ENCODE measurements at places on chromosomes 6 and 20.

DNA sequence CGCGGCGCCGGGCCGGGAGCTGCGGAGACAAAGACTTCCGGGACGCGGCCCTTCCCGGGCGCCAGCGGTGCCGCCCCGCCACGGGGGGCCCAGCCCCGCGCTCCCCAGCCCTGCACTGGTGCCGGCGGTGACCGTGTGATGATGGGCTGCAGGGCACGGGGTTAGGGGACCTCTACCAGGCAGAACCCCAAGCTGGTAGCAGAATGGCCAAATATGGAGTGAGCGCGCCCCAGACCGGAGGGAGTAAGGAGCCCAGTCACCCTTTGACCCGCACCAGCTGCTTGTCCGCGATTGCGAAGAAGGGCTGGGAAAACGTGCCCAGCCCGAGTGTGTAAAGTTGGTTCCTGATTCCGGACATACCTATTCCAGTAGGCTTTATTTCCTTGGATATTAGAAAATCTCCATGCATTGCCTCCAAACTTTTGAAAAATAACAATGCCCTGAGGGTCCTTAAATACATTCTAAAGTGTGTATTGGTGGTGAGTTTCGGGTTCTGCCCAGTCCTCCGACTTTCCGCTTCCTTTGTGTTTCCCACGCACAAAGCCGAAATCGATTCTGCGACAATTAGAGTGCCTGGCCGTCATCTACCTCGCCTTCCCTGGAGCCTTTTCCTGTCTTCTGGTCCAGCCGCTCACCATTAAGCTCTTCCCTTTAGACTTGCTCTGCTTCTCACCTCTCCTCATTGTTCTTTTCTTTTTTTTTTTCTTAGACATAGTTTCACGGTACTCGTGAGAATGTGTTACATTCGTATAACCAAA is 1.1 kb downstream of the ABRACL start:
- DNase-seq, result peak; percentile 71

DNA sequence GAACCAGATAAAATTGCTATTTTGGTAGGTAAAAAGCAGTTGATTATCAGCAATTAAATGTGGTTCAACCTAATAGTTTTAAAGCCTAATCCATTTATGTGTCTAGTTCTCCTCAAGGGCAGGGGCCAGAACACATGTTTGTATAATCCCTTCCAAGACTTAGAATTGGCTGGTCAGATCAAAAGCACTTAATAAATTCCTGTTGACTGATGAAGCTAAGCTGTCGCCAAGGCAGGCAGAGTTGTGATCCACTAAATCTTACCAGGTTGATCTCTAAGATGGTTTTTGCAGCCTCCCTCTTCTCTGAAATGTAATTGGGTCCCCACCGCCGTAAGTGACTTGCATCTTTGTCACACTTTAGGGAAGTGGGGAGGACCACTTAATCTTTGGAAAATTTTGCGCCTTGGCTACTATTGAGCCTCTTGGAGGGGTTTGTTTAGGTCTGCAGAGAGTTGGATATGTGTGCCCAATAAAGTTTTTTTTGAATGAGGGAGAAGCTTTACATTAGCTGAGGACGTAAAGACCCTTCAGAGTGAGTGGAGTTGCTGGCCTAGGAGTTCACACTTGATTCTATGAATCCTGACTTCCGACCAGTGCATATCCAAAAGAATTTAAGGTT is 65.9 kb downstream of the PHF20 start:
- DNase-seq, result no peak

GRCh38 chr6:93423542-93423941 is 4.2 kb upstream of the EPHA7 start:
- no peak for DNase-seq

DNA sequence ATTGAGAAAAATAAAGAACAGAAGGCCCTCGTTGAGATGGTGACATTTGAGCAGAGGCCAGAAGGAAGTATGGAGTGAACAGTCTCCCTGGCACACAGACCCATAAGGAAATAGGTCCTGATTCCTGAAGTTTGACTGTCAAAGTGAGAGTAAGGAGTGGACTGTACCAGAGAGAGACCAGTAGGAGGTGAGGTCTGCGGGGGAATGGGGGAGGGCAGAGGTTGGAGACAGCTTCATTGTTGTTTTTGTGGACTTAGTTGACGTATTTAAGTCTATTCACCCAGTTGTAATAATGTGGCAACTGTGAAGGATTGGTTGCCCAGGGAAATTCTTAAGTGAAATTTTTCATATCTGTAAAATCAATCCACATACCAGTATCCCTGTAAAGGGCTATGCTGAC is 110.7 kb downstream of the TFAP2B start:
- DNase-seq, result no peak

- no peak for DNase-seq
These were observed 21.4 kb upstream of the CARMIL1 start for GRCh38 chr6:25257686-25258348.

- no peak for DNase-seq
These were observed 14.8 kb upstream of the NAA20 start for GRCh38 chr20:20002101-20002998.

DNA sequence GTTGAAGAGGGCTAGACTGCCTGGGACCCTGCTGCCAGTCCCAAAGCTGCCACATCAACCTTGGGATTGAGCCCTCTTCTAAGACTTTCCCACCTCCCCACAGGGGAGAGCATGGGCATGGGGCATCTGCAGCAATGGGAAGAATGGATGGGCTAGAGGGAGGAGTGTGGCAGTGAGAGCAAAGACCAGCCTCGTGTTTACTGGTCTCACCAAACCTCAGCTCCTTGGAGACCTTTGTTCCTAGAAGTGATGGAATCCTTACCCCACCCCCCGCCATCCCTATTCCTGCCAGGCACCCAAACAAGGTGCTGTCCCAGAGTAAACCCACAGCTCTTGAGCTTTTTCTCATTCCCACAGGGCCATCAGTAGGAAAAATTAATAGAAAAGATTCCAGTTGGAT is 20.0 kb upstream of the ARMC12 start:
- no peak for DNase-seq

DNA sequence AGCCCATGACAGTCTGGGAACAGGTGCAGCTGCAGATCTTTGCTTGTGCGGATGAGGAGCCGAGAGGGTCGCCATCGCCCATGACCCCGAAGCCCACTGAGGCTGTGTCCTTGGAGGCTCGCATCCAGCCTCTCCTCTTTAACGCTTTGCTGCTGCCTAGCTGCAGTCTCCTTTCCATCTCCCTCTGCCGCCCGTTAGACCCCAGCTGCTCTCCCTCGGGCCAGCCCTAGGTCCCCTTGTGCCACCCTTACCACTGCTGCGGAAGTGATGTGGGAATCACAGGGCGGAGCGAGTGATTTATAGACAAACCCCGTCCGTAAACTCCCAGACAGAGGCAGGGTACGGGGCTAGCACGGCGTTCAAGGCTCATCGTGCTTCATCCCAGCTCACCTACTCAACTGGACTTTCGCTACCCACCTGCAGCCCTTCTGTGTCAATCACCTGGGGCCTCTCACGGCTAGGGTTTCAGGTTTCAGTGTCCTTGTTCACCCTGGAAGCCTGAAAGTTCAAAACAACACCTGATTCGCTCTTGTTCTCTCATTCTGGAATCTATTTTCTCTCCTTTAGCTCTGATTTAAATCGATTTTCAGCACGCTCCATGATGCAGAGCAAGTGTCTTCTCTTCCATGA is 76.1 kb downstream of the PAX1 start:
- DNase-seq, result no peak

- DNase-seq, result peak; percentile 34
These were observed 36.2 kb upstream of the DSP start for GRCh38 chr6:7505189-7505699.

DNA sequence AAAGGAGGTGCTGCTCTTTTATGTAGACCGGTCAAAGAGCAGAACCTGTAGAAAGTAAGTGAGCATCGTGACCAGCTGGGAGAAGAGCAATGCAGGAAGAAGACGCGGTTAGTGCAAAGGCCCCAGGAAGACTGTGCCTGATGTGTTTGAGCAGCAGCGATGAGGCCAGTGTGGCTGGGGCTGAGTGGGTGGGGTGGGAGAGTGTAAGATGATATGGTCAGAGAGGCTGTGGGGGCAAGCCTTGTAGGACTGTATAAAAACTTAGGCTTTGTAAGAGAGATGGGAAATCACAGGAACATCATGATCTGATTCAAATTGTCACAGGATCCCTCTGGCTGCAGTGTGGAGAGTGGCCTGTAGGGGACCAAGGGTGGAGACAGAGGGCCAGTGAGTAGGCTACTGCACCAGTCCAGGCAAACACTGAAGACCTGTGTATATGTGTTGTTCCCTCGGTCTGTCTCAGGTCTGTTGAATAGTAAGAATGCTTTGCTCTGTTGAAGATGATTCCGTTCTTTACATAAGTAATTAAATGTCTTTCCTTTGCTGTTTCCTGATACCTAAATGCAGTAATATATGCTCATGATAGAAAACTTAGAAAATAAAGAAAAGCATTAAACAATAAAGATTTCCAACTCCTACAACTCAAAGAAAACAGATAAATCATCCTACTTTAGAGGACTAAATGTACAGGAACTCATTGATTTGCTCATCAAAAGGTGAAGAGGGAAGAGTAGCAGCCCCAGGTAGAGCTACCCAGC is 23.6 kb upstream of the WFDC2 start:
- DNase-seq, result peak; percentile 23

DNA sequence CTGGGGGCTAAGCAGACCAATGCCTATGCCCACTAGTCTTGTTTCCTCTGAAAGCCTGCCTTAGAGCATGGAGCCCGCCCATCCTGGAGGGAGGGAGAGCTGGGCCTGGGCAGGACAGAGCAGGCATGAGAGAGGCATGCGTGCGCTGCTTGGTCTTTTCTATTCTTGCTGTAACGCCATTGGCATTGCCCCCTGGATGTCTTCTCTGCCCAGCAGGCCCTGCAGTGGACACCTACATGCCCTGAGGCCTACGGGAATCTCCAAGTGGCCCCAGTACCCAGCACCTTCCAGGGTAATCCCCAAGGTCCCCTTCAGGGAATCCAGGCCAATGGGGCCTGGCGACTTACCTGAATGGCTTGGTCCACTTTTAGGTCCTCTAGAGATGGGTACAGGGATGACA is 8.9 kb downstream of the SDCBP2 start:
- DNase-seq, result no peak

DNA sequence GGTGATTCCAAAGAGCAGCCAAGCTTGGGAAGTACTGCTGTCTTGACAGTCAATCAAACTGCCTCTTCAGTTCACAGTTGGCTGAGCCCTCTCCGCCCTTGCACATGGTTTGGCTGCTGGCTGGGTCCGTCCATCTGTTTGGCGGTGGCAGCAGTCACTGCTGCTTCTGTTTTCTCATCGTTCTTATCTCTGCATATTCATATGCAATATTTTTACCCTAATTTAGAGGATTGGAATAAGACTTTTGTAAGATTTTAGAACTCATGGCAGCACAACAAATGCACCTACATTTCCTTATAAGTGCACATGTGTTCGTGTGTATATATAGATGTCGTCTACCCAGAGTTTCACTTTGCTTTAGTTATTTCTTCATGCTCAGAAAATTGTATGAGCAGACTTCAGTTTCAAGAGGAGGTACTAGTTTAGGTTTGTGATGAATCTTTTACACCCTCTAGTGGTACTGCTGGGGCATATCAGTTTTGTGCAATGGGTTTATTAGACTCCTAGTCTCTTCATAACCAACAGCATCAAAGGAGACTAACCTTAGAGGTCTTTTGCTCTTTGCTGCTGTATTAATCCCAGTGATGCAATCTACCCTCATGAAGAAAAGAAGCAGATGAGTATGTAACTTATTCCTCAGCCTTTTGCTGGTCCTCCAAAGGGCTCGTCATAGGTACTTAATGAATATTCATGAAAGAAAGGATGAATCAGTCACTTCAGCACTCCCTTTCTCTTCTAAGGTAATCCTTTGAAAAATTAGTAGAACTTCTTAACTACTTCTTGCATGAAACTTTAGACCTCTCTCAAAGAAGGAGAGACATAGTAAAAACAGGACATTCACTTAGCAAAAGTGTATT is 44.3 kb downstream of the KHDC1L start:
- DNase-seq, result peak; percentile 23

- no peak for DNase-seq
These were observed 33.6 kb upstream of the BTN3A2 start for GRCh38 chr6:26331218-26332073.

GRCh38 chr20:54477191-54477955 is 2.0 kb downstream of the DOK5 start:
- no peak for DNase-seq

DNA sequence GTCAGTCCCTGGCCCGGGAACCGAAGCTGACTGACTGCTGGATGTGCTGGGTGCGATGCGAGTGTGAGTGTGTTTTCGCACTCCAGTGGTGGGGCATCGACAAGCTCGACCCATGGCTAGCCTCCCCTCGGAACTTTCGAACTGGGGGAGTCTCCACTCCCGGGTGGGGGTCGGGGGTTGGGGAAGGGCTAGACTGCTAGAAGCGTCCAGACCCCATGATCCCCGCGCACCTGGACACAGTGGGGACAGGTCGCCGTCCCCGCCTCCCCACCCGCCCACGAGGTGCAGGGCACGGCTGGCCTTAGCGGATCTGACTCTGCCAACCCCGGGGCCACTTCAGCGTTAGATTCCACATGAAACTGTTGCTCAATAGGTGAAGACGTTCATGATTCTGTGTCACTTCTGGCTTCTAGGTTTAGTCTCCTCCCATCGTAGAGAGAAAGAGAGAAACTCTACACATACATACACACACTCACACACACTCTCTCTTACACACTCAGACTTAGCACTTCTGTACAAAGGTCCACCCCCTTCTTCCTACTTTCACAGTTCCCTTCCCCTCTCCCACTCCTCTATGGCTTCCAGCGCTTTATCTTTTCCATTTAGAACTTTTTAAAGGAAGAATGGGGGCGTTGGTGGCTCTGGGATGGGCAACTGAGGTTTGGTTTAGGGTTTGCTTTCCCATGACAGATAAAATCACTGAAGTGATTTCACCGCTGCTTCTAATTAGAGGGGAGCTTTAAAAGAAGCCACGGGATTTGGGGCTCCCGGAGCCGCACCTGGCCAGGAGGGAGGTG is 5.1 kb upstream of the TFAP2A start:
- DNase-seq, result no peak

Data from body of pancreas (tissue), 4 donors.